Stimulated activated CD4-positive, alpha-beta T cell treated with anti-CD3 and anti-CD28 coated beads, Interleukin-1b, Interleukin-23, amount 100 ng/mL, for 1 hour (primary cell): ENCODE measurements at places on chromosomes 13 and 19.

DNA sequence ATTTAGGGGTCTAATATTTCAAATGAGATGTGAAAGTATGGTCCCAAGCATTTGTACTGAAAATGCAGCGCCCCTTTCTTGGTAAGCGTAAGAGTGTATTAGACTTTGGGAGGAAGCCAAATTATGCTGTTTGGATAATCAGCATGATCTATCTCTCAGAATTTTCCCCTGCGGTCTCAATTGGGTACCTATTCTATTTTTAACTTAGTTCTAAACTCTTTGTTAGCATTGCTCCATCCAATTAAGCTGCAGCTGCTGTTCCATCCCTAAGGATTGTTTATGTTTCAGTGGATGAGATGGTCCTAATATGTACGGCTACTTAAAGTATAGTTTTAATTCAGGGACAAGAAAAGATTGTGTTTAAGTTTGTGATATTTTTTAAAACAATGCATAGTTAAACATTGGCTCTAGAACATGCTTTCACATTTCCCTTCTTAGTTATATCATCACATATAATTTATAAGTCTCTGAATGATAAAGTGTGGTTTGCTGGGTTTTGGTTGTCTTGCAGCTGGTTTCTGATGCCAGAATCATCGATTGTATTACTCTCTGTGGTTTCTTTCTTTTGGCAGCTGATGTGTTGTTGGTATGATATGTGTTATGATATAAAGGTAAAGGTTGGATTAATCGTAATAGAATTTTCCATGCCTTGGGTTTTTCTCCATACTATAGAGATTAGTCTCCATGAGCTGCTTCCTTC, 15.0 kb downstream of the POLR1D start:
- no peak for DNase-seq

DNA sequence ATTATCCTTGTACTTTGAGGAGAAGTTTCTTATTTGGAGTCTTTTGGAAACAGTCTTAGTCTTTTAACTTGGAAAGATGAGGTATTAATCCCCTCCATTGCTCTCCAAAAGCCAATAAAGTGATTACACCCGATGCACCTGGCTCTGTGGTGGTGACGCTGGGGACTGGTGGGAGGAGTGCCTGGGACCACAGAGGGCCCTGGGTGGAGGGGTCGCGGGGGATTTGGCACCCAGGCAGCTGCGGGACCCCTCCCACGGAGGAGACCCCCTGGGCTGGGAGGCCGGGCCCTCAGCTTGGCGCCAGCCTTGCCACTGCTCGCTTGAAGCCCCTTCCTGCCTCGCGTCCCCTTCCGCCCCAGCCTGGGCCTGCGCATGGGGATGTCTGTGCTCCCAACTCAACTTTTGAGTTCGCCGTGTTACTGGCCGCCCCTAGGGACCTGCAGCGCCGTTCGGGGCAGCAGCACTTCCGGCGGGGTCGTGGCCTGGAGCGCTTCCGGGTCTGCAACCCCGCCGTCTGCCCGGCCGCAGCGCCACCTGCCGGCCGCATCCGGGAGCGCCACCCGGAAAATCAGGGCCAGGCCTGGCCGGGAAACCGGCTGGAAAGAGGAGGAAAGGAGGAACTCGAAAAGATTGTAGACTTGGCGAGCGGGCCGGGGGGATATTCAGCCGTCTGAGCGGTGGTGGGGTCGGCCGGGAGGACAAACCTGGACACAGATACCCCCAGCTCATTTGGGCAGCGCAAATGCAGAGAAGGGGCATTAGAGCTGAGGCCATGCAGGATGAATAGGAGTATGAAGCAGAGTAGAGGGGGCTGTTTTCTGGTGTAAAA, 8.4 kb downstream of the PEAK3 start:
- peak; percentile 59 for DNase-seq

GRCh38 chr19:9791552-9792205, 23.1 kb upstream of the ZNF846 start:
- peak; percentile 94 for DNase-seq

- DNase-seq, result no peak
Observed at GRCh38 chr13:94139393-94139995, 340.0 kb downstream of the DCT start.

DNA sequence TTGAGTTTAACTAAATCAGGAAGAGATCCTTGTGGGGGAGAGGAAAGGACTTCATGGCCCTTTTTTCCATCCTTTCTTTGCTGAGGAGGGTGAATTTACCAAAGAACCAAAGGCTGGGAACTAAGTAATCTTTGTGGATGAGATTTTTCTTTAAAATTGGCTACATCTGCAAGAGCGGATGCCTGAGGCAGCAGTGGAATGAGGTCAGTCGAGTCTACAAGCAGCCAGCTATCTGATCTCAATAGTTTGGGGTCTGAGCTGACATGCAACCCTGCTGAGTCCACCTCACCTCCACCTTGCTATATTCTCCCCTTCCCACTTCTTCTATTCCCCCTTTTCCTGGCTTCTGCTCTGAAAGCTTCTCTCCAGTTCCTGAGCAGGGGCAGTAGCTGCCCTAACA, 3.6 kb upstream of the DNAJC15 start:
- no peak for DNase-seq

- DNase-seq, result no peak
Observed at GRCh38 chr19:19338082-19338481, 17.5 kb downstream of the MAU2 start.

DNA sequence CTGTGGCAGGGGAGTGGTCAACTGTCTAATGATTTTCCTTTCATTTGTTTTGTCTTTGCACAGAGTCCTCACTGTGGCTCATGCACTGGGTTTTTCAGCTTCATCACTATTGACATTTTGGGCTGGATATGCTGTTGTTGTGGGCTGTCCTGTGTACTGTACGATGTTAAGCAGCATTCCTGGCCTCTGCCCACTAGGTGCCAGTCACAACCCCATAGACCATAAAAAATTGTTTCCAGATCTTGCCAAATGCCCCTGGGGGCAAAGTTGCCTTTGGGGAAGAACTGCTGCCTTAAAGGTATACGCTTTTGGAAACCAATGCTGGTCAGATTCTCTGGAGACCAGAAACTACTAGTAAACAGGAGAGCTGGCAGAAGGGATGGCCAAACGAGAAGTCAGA, 310.4 kb downstream of the SPRY2 start:
- DNase-seq, result no peak

GRCh38 chr19:46821512-46822409, 28.9 kb downstream of the AP2S1 start:
- DNase-seq, result peak; percentile 21

DNA sequence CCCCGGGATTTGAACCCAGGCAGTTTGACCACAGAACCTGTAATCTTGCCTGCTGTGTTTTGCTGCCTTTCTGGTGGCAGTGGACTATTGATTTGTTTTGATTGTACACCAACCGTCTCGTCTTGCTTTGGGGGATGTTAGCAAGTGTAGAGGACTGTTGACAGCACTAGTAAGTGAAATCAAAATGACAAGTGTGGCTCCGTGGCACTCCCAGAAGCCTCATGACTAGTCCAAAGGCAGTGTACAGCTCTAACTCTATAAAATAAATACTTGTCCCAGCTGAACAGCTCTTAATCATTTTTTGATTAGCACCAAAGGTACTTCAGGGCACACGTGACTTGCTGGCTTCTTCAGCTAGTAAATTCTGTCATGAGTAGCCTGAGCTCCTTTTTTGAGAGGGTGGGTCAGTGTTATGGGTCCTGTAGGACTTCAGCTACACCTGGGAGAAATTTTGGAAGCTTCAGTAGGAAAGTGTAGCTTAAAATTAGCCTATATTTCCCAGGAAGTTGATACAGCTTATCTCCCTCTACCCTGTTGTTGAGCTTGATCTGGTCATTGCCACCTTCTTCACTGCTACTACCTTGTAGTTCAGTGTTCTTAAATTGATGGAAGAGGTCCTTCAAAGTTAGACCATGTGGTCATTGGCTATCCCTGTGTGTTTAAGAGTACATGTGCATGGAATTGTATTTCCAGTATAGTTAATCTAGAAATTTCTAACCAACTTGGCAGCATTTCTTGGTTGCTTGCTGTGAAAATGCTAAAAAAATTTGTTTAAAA, 15.1 kb downstream of the TM9SF2 start:
- DNase-seq, result no peak
